Fibroblast of the aortic adventitia (primary cell): ENCODE measurements at places on chromosomes 5 and 9.

GRCh38 chr5:133819977-133820471 is 148.4 kb downstream of the C5orf15 start:
- DNase-seq: no peak

DNA sequence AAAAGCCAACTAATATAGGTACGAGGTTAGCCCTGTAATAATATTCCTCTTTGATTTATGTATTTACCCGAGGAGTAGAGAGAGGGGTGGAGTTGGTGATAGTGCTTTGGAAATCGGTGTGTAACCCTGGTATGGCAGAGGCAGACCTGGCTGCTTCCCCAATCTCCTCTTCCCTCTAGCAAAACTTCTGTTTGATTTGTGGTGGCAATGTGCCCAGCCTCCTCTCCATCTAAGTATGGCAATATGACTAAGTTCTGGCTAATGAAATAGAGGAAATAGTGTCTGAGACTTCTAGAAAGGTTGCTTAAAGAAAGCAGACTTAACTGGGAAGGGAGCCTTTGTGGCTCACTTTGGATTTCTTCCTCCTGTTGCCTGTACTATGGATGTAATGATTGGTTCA is 491.1 kb downstream of the ENC1 start:
- peak; percentile 96 for DNase-seq

GRCh38 chr5:123429221-123429954 is 6.2 kb upstream of the CEP120 start:
- DNase-seq: no peak

GRCh38 chr5:179588166-179588565 is 35.3 kb downstream of the HNRNPH1 start:
- DNase-seq: no peak
